ENCODE measurements at places on chromosomes 4 and X. TPM values are rescaled to one million over a fixed set of nuclear protein-coding genes. Genes with fewer than 3 reads are reported as not detected.

The PGRMC1 gene
- total RNA-seq: 37.3 TPM

The RBM46 gene
- not detected for total RNA-seq

The HTN3 gene
- total RNA-seq: not detected

The FDCSP gene
- not detected for total RNA-seq

The FRMPD3 gene
- not detected for total RNA-seq
